ENCODE measurements at places on chromosomes 1 and 21.

DNA sequence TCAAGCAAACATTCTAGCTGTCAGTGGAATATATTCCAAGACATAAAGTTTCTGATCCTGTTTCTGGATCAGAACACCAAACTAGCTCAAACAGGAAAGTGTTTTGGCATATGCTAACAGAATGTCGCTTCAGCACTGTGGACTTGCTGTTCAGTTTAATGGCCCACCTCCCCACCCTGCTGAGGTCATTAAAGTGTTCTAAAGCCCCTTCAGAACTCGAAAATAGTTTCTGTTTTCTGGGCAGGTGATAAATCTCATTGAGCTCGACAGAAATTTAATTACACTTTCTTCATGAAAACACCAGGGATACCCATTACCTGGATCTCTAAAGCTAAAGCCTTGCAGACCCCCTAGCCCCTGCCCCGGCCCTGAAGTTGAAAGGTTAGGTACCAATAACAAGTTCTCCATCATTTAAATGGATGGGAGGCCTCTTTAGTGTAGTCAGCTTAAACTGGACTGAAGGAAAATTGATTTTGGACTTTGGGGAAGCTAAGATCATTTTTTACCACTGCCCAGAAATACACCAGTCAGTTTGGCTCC is 3.9 kb upstream of the C1orf105 start:
- DNase-seq, result no peak

DNA sequence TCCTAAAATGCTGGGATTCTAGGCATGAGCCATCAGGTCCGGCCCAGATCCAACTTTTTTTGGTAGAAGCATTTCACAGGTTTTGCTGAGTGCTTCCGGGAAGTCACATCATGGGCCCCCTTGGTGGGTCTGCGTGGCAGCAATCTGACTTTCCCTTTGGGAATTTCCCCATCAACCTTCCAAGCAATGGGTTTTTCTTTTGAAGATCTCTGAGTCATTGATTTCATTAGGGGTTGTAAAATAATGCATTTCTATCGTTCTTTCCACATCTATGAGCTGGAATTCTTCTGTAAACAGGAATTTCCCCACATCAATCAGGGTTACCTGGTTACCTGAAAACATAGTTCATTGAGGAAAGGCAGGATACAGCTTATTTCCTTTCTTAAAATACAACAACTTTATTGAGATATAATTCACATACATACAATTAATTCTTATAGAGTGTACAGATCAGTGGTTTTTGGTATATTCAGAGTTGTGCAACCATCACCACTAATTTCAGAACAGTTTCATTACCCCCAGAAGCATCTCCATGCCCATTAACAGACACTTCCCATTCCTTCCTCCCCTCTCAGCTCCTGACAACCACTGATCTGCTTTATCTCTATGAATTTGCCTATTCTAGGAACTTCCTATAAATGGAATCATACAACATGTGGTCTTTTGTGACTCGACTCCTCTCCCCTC is 9.9 kb upstream of the ZBTB17 start:
- no peak for DNase-seq

DNA sequence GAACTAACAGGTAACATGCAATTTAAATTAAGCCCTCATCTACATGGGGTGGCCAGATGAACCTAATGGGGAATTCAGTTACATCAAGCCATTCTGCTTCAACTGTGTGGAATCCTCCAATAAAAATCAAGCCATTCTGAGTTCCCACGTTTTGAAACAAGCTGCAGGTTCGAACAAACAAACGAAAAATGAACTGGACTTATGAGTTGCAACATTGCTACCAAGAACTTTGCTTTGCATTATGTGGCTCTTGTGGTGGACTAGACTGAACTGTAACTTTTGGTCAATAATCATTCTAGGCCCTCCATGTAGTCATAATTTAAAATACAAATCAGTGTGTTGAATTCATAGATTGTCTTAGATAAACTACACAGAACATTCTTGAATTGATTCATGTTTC is 517.2 kb downstream of the PTBP2 start:
- DNase-seq, result no peak

- no peak for DNase-seq
These were observed 30.2 kb downstream of the PRDX6 start for GRCh38 chr1:173507205-173507846.

- no peak for DNase-seq
These were observed 96.3 kb downstream of the ARHGEF10L start for GRCh38 chr1:17635811-17636210.

GRCh38 chr1:229792012-229792975 is 166.2 kb downstream of the URB2 start:
- no peak for DNase-seq

- DNase-seq, result no peak
These were observed 62.7 kb downstream of the SYT6 start for GRCh38 chr1:114090738-114091505.

DNA sequence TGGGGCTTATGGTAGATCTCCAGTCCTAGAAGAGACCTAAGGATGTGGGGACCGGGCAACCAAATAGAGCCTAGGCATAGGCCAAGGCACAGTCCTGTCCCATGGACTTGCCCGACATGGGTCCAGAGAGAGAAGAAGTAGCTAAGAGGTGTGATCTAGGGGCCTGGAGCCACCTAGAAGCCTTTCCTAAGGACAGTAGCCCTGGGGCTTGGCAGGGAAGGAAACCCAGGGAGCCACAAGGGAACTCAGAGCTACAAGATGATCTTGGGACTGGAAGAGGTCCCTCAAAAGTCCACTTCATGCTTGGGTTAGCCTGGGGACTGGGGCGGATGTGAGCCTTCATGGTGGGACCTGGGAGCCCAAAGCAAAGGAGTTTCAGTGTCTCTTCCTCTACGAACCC is 18.8 kb downstream of the IRF2BP2 start:
- no peak for DNase-seq

DNA sequence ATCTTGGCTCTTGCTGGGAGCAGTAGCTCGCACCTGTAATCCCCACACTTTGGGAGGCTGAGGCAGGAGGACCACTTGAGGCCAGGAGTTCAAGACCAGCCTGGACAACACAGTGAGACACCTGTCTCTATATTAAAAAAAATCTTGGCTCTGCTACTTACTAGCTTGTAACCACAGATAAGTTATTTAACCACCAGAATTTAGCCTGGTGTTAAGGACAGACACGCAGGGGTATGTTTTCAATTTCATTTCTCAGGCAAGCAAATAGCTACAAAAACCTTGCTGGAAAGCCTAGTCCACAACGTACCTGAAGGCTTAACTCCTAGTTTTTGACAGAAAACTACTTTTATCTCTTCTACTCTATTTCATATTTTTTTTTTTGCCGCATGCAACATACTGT is 24.8 kb upstream of the GFI1 start:
- DNase-seq, result no peak

DNA sequence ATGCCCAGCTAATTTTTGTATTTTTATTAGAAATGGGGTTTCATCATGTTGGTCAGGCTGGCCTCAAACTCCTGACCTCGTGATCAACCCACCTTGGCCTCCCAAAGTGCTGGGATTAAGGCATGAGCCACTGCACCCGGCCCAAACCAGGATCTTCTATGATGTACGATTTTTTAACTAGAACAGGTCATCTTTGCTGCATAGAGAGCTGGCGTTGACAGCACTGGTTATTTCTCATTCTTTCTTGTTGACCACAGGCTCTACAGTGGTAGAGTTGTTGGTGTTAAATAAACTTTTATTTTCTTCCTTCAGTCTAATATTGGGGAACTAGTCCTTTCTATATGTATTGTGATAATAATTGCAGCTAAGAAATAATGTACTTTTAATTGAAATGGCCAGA is 3.8 kb upstream of the MAB21L3 start:
- DNase-seq, result no peak

- no peak for DNase-seq
These were observed 175.9 kb upstream of the KCND3 start for GRCh38 chr1:112165375-112165774.

- no peak for DNase-seq
These were observed 34.5 kb downstream of the TYW3 start for GRCh38 chr1:74767490-74767889.

DNA sequence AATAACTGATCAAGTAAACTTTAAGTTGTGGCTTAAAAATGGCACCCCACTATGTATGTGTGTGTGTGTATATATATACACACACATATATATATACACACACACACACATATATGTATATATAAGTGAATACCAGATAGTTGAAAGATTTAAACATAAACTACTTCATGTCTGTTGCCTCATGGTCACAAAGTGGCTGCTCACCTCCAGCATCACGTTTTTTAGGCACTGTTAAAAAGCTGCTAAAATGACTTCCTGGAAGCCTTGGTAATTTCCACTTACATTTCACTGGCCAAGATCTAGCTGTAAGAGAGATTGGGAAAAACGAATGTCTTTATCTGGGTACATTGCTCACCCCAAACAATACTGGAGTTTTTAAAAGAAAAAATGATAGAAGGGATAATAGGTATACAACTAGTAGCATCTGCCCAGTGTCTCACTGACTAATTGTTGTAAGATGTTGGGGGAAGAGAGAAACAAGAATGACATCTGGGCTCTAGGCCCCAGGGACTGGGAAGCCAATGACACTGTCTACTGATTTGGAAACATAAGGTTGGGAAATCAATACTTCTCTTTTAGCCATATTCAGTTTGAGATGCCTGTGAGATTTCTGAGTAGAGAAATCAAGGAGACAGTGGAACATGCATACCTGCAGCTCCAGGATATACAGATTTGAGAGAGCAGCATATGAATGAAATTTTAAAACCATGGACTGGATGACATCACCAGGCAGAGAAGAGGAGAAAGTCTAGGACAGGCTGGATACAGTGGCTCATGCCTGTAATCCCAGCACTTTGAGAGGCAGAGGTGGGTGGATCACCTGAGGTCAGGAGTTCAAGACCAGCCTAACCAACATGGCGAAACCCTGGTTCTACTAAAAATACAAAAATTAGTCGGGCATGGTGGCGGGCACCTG is 42.8 kb downstream of the CLDN14 start:
- no peak for DNase-seq

DNA sequence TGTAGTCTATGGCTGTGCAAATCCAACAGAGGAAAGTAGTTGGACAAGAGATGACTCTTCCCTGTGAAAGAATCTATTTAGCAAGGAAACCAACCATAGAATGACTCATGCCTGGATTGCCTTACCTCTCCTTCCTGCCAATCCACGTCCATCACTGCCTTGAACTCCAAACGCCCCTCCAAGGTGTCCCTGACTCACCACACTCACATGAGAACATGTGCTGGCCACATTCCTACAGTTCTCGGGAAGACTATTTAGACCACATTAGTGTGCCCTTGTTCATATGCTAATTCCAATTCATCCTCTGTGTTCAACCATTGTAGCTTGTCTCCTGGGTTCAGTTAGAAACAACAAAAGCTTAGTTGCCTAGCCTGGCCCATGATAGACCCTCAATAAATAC is 157.3 kb downstream of the SLC30A10 start:
- DNase-seq, result no peak

DNA sequence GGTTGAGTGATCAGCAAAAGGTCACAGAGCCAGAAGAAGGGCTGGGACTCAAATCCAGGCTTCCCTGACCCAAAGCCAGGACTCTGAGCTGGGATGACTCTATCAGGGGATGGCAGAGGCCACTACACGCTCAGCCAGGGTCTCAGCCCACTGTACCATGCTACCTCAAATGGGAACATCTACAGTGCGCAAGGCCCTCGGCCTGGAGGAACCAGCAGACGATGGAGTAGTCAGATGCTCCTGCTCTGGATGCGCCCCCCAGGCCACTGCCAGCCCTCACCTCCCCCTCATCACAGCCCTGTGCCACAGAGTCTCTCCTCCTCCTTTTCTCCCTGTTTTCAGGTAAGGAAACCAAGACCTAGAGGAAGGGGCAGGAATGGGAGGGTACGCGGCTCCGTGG is 39.0 kb downstream of the GLIS1 start:
- no peak for DNase-seq

- no peak for DNase-seq
These were observed 148.9 kb upstream of the IRF2BP2 start for GRCh38 chr1:234758851-234759250.

DNA sequence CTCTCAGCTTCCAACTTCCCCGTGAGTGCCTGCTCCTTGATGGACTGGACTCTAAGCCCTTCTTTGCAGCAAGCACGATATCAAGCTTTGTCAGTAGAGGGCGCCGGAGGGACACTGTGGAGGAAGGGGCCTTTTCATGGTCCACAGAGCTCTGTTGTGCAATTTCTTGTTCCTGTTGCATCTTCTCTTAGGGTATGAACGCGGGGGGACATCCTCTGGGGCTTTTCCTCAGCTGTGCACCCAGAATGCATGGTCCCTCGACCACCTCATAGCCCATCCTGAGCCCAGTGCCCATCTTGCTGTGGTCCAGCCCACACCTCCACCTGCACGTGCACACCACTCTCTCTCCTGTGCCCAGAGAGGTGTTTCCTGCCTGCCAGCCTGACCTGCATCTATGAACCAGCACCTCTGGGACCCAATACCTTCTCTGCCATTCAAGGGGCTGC is 556.8 kb downstream of the PTPRU start:
- peak; percentile 19 for DNase-seq

- no peak for DNase-seq
These were observed 142.5 kb downstream of the C1orf94 start for GRCh38 chr1:34319218-34319617.

DNA sequence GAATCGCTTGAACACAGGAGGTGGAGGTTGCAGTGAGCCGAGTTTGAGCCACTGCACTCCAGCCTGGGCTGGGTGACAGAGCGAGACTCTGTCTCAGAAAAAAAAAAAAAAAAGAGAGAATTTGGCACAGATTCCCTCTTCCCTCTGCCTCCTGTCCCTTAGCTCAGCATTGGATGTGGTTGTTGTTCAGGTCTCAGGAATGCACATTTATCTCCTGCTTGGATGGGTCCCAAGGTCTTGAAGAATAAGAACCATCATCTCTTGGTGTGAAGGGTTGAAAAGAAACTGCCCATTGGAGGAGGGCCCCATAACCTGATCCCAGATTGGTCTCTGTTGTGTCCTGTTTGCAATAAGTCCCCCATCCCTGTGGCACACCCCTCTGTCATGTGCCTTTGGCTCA is 34.9 kb downstream of the UBIAD1 start:
- DNase-seq, result no peak

GRCh38 chr1:201841265-201841912 is 12.4 kb downstream of the IPO9 start:
- no peak for DNase-seq

DNA sequence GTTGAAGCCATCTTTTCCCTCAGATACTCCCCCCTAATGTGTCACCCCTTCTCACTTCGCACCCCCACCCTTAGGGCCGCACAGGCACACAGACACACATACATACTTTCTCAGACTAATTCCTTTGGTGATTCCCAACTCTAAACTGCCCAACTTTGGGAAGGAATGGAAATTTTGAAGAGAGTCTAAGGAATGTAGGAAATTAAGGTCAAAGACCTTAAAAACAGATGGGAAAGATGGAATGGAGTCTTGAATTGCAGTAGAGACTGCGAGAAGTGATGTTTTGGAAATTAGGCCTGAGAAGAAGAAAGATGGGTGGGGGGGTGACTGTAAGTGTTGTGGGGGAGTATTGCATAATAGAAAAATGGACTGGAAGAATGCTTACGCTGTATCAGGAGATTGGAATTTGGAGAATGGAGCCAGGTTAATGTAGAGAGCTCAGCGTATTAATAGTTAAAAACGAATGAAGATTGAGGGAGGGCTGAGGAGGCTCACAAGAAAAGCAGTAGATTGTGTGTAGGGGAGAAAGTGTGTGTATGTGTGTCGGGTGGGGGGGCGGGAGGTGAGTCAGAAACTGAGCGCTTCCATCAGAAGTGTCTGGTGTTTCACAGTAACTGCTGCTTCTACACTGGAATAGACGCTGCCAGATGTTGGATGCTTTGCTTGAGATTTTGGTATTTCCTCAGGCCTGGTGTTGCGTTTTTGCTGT is 1.7 kb downstream of the PIP5K1A start:
- DNase-seq, result no peak
